ENCODE measurements at places on chromosomes 6 and 20.

GRCh38 chr6:6890400-6890858 is 217.3 kb upstream of the RREB1 start:
- peak; percentile 50 for DNase-seq

DNA sequence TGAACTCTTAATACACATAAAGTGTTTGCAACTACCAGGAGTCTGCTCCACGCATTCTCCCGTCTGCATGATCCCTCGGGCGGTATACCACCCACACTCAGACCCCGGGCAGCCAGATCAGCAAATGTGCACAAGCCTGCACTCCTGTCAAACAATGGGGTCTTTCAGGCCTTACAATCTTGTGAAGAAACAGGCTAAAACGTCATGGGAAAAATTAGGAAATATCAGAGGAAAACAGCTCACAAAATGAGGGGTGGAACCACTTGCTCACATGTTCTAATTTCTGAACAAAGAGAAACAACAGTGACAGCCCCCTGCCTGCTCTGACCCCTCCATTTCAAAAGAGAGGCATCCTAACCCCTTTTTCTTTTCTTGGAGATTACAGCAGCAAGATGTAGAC is 69.4 kb downstream of the BACH2 start:
- peak; percentile 17 for DNase-seq

DNA sequence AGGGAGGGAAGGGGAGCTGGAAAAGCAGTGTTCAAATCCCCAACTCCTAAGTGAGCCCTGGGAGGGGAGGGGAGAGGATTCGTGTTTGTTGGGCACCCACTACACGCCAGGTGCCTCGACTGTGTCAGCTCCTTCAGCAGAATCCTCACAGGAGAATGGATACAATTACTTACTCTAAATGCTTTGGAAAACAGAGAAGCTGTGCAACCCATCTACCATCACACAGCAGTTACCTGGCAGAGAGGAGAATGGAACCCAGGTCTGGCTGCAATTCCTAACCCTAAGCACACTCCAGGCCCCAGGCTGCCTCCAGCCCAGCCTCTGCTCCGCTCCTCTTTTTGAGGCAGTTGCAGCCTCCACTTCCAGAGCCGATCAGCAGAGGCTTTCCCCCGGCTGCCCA is 86.4 kb upstream of the PTPN1 start:
- no peak for DNase-seq

DNA sequence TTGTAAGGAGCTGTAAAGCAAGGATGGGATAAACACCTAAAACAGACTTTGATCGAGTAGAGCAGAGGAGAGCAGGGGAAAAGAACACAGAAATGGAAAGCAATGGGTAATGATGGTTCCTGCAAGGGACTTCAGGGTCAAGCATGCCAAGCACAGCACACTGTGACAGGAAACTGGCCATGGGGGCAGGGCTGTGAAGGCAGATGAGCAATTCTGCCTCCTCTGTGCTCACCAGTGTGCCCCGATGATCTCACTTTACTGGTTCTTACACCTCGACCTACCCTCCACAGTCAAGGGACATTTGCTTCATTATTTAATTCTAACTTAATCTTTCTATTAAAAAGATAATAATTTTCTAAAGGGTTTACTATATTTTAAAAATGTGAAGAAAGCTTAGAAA is 21.6 kb upstream of the MYB start:
- DNase-seq, result no peak

- no peak for DNase-seq
These were observed 343.4 kb downstream of the SMOC2 start for GRCh38 chr6:168784426-168784825.

DNA sequence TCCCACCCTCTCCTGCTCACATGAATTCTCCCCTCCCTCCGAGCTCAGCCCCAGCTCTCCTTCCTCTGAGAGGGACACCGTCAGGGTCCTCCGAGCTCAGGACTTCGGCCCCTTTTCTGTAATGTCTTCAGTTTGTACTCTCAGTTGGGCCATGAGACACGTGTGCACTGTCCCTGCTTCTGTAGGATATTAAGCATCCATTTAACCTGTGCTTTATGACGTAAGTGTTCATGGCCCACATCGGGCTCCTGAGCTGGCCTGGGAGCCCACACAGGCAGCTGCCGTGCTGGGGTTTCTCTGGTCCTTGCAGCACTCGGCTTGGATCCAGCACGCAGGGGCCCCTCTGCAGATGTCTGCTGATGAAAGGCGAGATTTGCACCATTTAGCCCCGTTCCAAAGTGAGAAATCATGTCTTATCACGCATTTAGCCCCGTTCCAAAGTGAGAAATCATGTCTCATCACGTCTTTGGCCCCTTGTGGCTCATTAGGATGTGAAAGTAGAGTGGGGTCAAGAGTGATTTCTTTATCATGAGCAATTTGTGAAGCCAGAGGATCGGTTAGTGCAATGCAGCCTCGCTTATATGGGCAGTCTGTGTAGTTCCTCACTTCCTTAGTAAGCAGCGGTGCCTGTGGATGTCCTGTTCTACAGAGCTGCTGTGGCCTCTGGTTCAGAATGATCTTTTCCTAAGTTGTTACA is 25.3 kb downstream of the DUSP22 start:
- no peak for DNase-seq

Measured in left ventricle myocardium inferior (tissue), 1 donor.